Epithelial cell of alveolus of lung (primary cell): ENCODE measurements at places on chromosomes 4 and X. TPM values are rescaled to one million over a fixed set of nuclear protein-coding genes. Genes with fewer than 3 reads are reported as not detected.

The TECRL gene
- not detected in 2 replicates for total RNA-seq

The MID1 gene
- 5.7 and 9.2 TPM in 2 replicates for total RNA-seq

The MEPE gene
- total RNA-seq = not detected in 2 replicates

The RS1 gene
- total RNA-seq = not detected in 2 replicates

The TEX13D gene
- total RNA-seq = not detected in 2 replicates

The TMEM35A gene
- total RNA-seq = 14.9 and 22.0 TPM in 2 replicates

The PPARGC1A gene
- total RNA-seq = under 0.01 and 7.4 TPM in 2 replicates

The FRAS1 gene
- 0.48 and 4.9 TPM in 2 replicates for total RNA-seq

The CCNI gene
- 201 and 350 TPM in 2 replicates for total RNA-seq

The BEX2 gene
- 1.6 TPM in 1 of 2 replicates, not detected in the other for total RNA-seq

The HPSE gene
- 0.52 and 0.64 TPM in 2 replicates for total RNA-seq

The GPR101 gene
- total RNA-seq = not detected in 2 replicates

The F8A3 gene
- total RNA-seq = 2.2 TPM in 1 of 2 replicates, not detected in the other

The IBSP gene
- not detected in 2 replicates for total RNA-seq

The CT55 gene
- total RNA-seq = not detected in 2 replicates

The WDR17 gene
- total RNA-seq = 0.52 and 0.64 TPM in 2 replicates

The SERPINA7 gene
- total RNA-seq = not detected in 2 replicates
